Erythroblast (primary cell): ENCODE measurements at places on chromosomes 1 and 21.

DNA sequence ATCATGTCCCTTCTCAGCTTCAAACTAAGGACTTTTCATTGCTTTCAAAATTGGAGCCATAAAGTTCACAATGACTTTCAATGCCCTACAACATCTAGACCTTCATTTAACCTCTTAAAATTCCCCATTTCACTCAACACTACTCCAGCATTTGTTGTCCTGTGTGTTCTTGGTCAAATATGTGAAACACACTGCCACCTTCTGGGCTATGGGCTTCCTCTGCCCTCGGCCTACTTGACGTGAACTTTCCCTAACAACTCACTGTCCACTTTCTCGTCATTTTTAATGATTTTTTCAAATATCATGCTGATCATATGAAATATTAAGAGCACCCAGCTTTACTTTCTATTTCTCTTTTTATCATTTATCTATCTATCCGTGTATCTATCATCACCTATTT lies 2018.4 kb downstream of the NCAM2 start:
- DNase-seq: no peak

GRCh38 chr1:173084292-173084691 lies 33.6 kb upstream of the TNFSF18 start:
- no peak for DNase-seq

- peak; percentile 51 for DNase-seq
Observed at GRCh38 chr1:151511636-151512215, 539 bp downstream of the CGN start.

DNA sequence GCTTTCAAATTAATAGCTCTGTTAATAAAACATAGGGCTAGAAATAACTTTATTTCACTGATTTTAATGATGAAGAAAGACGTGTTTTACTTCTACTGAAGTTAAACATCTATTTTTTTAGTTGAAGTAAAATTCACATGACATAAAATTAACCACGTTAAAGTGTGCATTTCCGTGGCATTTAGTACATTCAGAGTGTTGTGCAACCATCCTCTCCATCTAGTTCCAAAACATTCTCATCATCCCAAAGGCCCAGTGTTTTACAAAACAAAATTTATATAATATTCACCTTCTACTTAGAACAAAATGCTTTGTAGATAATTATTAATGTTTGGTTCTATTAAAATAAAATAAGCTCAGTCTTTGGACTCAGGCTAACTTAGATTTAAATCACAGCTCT lies 108.5 kb upstream of the GNG12 start:
- no peak for DNase-seq

DNA sequence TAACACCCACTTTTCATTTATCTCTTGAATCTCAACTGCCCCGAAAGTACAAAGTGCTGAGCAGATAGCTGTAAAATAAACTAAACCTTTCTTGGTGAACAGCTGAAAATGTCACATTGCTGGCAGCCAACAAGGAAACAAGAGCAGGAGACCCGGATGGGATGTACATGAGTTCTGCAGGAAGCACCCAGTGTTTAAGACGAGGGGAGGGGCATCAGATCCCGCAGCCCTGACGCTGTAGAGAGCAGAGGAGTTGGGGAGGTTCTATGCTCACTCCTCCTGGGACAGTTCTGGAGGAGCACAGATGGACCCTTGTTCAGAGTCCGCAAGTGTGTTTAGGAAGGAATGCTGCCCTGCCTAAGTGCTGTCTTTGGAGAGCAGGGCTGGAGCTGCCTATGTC lies 32.0 kb upstream of the EPHA8 start:
- DNase-seq: no peak

- DNase-seq: peak; percentile 63
Observed at GRCh38 chr1:153883223-153883622, 39.5 kb downstream of the GATAD2B start.

DNA sequence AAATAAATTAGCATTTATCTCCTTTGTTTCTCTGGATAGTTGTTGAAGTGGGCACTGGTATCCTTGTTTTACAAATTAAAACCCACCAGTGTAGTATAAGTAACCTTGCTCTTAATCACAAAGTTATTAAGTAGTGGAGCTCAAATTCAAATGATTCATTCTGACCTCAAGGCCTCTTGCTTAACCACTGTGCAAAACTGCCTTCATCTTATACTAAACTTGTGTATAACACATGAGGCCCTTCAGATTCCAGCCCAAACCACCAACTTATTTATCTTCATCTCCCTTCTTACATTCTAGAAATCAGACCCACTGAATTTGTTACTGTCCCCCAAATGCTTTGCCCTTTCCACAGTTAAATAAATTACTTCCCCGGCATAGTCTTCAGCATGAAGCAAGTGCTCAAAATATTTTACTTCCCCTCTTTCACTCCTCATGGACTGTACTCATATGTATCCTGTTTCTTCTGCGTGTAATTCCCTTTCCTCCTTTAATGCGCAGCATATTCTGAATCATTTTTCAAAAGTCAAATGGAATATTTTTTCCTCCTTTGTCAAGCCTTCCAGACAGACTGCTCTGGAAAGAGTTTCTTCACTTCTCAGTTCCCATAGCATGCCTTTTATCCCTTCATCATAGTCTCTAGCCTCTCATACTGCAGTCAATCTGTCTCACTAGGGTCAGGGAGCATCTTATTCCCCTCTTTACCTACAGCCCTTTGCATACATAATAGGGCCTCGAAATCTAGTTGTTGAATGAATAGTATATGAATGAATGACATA lies 19.0 kb upstream of the DNASE2B start:
- no peak for DNase-seq

- no peak for DNase-seq
Observed at GRCh38 chr1:6638226-6638625, 13.6 kb downstream of the THAP3 start.

- DNase-seq: no peak
Observed at GRCh38 chr1:118948846-118949245, 39.3 kb downstream of the TBX15 start.

DNA sequence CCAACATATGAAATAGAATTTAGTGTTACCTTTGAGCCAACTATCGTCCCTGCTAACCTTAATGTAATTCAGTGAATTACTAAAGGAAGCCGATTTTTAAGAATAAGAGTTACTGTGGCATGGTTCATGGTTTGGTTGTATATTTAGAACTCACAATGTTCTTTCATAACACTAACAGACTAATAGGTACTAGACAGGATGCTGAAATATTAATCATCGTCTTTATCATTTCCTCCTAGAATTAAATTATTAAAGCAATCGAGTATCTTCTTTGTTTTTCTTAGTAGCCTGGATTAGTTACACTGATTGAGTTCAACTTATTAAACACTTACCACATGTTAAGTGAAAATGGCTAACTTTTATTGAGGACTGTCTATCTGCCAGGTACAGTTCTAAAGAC lies 47.7 kb downstream of the TARBP1 start:
- DNase-seq: no peak

- DNase-seq: no peak
Observed at GRCh38 chr1:31326461-31326860, 29.6 kb downstream of the ZCCHC17 start.

GRCh38 chr21:28738882-28739281 lies 253.8 kb downstream of the LTN1 start:
- DNase-seq: no peak

- DNase-seq: no peak
Observed at GRCh38 chr1:230356190-230356589, 69.9 kb downstream of the PGBD5 start.

- no peak for DNase-seq
Observed at GRCh38 chr1:200542162-200542561, 78.4 kb downstream of the KIF14 start.

GRCh38 chr1:11649624-11650330 lies 4.5 kb downstream of the FBXO2 start:
- DNase-seq: no peak

GRCh38 chr1:111441573-111442192 lies 7.4 kb downstream of the WDR77 start:
- DNase-seq: peak; percentile 48
